Stimulated activated naive CD4-positive, alpha-beta T cell treated with Interleukin-2 at 50 U/mL for 16 hours (primary cell): ENCODE measurements at places on chromosomes 6 and 20.
A peak's percentile ranks its signal among the peaks of the same experiment; 100 is the strongest.

- DNase-seq, result no peak
Observed at GRCh38 chr6:94323853-94324252, 904.5 kb upstream of the EPHA7 start.

- DNase-seq, result no peak
Observed at GRCh38 chr6:39193201-39193791, 36.0 kb downstream of the KCNK5 start.

GRCh38 chr6:158506601-158507000 lies 53.3 kb upstream of the TMEM181 start:
- no peak for DNase-seq

DNA sequence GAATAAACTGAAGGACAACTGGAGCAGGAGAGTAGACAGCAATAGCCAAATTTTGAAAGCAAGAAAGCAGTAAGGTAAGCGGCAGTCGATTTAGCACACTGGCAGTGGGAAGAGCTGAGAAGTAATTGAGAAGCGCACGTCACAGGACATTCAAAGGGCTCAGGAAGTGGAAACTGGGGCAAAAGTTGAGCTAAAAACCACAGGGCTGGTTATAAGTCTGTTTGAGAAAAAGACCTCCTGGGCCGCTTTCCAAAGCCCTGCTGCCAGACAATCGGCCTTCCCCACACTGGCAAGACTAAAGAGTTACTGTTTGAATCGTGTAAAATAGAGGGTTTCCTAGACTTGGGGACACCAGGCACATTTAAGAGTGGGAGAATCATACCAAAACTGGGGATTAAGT lies 161.4 kb downstream of the DNAH8 start:
- DNase-seq, result peak; percentile 9

DNA sequence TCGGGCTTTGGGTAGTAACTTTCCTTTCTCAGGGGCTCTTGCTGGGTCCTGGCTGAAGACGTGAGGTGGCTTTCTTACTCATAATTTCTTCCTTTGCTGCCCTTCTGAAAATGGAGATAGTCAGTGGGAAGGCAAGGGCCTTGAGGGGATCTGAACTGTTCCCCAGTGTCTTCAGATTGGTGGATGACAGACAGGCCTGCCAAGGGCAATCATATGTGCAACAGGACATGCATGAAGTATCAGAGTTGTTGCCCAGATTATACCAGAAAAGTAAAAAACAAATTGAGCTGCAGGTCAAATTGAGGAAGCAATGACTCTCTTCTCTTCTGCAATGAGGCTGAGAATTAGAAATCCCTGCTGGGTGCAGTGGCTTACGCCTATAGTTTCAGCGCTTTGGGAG lies 71.6 kb upstream of the PAX1 start:
- no peak for DNase-seq

DNA sequence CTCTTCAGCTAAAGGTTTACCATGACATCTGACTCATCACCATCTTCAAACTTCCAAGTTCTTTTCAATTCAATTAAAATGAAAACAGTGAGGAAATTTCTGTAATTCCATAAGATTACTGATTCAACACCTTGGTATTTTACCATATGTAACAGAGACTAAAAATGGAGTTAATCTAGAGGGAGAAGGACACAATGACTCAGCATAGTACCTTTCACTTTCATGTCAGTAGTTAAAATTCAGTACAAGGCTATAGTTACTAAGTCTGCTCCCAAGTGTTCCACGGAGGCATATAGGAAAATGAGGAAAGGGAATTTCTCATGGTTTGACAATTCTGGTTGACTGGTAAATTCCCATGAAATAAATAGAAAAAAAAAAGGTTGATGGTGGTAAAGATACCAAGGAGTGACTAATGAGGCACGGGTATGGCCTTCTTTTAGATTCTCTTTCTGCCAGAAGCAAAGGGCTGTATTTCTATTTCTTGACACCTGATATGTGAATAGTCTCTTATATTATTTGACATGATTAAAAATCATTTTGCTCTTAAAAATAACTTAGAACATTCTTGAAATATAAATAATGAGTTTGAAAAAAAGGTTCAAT lies 526.7 kb upstream of the ADGRB3 start:
- no peak for DNase-seq

- DNase-seq, result no peak
Observed at GRCh38 chr20:40476461-40476860, 212.6 kb downstream of the MAFB start.

- DNase-seq, result no peak
Observed at GRCh38 chr20:23609486-23610109, 3.9 kb upstream of the CST9 start.

DNA sequence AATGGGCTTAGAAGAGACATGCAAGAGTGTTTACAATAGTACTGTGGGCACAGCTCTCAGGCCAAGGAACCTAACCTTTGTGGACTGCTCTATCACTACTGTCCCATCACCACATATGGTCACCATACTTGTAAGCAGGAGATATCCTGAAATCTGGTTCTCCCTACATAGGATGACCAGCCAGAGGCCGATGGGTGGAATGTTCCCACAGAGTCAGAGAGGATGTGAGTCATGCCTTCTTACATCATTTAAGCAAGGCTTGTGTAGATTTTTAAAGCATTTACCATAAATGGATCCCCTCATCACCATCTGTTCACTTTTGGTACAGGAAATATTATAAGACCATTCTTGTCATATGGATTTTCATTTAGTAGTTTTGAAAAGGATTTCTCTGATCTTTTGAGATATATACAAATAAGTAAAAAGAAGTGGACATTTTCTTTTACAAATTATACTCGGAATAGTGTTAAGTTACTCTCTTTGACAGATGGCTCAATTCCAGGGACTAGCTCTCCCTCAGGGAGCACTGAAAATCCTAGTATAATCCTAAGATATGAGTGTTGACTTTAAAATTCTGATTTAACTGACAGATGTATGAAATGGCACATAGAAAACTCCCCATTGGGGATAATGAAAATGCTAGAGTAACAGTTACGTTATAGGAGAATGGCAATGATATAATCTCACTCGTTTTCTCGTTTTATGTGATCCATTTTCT lies 6.6 kb downstream of the HTR1B start:
- no peak for DNase-seq

DNA sequence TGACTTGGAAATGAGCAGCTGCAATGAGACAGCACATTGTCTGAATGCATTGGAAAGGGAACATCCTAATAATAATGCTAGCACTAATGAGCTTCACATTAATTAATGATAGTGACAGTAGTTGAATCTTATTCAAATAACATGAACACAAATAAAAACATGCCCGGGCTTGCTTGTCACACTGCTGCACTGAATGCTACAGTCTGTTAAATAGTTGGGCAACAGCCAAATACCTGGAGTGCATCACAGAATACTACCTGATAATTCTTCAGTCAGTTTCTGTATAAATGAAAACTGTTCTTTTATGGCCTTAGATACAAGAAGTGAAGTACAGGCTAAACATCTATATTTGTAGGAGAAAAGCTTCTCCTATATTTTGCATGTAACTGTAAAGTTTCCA lies 458.7 kb downstream of the RNF144B start:
- no peak for DNase-seq

- DNase-seq, result no peak
Observed at GRCh38 chr20:57114290-57115005, 152.0 kb downstream of the BMP7 start.

GRCh38 chr6:35388030-35388429 lies 45.7 kb downstream of the PPARD start:
- no peak for DNase-seq

GRCh38 chr6:121594053-121594452 lies 158.6 kb downstream of the GJA1 start:
- no peak for DNase-seq

DNA sequence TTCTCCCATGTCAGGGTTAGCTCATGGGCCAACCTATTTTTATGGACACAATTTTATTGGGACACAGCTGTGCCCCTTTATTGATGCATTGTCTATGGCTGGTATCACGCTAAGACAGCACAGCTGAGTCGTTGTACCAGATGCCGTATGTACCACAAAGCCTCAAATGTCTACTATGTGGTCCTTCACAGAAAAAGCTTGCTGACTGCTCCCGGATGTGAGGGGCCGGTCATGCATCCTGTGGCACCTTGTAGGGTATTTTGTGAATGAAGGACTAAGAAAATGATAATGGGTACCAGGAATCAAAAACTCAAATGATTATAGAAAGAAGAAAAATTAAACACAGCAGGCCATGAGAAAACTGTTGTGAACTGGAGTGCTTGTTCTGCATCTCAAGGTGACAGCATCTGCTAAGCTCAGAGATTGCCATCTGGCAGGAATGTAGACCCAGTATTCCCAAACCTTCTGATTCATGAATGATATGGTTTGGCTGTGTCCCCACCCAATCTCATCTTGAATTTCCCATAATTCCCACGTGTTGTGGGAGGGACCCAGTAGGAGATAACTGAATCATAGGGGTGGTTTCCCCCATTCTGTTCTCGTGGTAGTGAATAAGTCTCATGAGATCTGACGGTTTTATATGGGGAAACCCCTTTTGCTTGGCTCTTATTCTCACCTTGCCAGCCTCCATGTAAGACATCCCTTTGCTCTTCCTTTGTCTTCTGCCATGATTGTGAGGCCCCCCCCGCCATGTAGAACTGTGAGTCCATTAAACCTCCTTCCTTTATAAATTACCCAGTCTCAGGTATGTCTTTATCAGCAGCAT lies 248.5 kb downstream of the TSHZ2 start:
- no peak for DNase-seq

- no peak for DNase-seq
Observed at GRCh38 chr6:78076371-78076770, 423.5 kb downstream of the MEI4 start.

- DNase-seq, result no peak
Observed at GRCh38 chr6:67863346-67863745, 771.7 kb upstream of the ADGRB3 start.

DNA sequence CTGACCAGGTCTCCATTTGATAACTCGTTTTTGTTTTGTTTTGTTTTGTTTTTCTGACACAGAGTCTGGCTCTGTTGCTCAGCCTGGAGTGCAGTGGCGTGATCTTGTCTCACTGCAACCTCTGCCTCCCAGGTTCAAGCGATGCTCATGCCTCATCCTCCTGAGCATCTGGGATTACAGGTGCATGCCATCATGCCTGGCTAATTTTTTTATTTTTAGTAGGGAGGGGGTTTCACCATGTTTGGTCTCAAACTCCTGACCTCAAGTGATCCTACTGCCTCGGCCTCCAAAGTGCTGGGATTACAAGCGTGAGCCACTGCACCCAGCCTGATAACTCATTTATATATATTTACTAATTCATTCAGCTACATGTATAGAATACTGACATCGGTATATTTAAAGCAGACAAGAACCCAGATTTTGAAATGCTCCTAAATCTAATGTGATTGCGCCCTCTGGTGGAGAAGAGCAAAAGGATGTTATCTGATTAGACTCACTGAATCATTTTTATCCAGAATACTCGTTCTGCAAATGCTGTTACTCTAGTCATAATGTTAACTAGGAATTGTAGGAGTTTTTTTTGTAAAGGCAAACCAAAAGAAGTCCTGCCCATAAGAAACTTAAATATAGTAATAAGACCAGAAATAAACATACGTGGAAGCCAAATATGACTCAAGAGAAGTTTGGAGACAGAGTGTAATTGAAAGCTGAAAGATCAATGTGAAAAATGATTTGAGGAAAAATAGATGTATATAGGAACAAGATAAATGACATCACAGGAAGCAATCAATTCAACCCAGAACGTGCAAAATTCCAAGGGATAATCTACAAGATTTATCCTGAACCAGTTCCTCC lies 5.3 kb upstream of the COL12A1 start:
- peak; percentile 24 for DNase-seq

- no peak for DNase-seq
Observed at GRCh38 chr20:24587384-24588046, 118.1 kb downstream of the SYNDIG1 start.

DNA sequence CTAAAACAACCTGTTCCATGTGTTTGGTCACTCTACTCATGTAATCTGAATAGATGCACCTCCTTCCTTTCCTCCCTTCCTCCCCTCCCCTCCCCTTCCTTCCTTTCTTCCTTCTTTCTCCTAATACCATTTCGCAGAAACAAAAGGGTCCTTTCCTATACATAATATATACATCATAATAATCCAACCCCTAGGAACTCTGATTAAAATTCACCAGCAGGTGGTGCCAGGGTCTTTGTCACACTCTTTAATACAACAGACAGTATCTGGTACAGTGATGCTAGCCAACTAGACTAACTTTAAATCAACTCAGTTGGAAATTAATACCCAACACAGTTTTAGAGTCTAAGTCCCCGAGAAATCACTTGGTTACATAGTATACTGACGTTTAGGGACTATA lies 181.2 kb upstream of the SHLD1 start:
- DNase-seq, result no peak

DNA sequence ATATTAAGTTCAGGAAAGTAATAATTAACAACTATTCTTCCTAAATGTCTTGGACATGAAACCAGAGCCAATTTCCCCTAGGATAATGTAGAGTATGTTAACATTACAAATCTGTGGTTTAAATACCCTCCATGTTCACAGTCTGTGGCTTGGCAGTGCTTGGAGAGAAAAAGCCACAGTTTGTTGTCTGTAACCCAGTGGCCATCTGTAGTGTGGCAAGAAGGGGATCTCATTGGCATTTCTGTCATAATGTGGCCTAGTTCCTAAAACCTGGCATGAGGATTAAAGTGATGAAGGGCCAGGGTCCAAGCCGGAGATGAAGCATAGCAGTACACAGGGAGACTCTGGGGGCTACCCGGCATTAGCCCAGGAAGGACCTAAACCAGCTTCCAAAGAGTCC lies 31.2 kb downstream of the SYNE1 start:
- no peak for DNase-seq

- no peak for DNase-seq
Observed at GRCh38 chr6:165618241-165618640, 44.8 kb downstream of the PDE10A start.

DNA sequence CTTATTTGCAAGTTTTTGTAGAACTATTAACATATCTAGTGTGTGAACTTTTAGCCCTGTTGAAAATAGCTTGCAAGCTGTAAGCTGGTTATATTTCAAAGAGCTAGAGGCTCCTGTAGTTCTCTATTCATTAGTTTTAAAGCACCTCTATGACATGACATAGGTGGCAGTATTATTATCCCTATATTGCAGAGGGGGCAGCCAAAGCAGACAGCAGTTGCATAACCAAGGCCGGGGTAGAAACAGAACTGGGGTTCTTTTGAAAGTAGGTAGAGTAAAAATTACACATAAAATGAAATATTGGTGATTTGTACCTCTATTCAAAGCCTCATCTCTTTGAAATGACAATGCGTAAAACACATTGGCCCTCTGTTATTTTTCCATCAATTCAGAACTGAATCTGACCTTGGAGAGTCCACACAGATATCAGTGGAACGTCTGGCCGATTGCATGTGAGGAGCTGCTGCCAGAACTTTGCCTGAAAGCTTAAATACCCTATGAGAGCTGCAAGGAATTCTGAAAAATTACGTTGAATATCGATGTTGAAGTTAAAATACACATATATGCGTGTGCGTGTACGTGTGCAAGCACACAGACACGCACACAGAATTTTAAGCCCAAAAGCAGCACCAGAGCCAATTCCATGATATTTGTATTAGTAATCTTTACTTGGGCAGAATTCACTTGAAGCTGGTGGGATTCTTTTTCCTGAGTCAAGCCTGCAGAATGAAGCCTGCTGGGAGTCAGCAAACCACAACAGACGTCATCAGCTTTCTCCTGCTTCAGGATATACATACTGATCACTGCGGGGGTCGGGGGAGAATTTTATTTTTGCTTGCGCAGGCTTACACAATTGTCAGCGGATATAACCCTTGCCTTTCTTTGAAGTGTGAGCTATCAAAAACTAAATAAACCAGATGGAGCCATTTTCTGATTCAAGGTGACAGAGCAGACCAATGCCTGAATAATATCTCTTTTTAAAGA lies 163.2 kb downstream of the PDE7B start:
- no peak for DNase-seq

- no peak for DNase-seq
Observed at GRCh38 chr6:6277413-6277812, 43.0 kb downstream of the F13A1 start.

GRCh38 chr6:90764001-90764400 lies 177.1 kb upstream of the MAP3K7 start:
- no peak for DNase-seq
